Left lung (tissue), 14 donors: ENCODE measurements at places on chromosomes 5 and 9.
A peak's percentile ranks its signal among the peaks of the same experiment; 100 is the strongest.

- no peak for DNase-seq
Measured at GRCh38 chr5:2996248-2996647, 244.8 kb upstream of the IRX2 start.

DNA sequence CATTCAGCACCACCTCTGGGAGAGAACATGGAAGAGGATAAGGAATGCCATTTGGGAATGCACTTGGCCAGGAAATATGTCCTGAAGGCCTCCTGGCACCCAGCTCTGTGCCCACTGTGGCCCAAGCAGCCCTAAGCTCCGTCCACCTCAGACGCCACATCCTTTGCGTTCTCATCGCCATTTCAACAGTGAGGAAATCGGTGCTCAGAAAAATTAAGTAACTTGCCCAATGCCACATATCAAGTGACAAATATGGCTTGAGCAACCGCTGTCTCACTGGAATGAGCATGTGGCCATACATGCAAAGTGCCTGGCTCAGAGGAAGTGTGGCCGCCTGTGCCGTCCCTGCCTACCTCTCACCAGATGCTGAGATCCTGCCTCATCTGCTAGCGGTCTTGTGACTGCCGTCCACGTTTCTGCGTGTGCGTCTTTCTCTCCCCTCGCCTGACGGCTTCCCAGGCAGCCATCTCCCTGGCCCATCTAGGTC, 984 bp upstream of the DOK3 start:
- peak; percentile 76 for DNase-seq

DNA sequence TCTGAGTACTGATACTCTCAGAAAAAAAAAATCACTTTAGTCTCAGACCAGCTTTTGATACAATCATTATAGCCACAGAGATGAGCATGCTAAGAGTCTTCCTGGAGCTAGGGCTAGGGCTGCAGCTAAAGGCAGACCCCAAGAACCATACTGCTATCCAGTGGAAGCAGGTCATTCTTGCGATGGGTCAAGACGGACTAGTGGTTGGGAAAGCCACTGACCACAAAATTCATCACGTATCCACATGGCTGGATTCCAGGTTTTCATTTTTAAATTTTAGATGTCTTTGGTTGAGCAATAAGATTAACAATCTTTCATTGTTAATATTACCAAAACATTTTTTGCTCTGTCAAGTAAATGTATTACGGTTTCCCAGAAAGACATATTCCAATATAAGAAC, 598.1 kb downstream of the DNAH5 start:
- no peak for DNase-seq

DNA sequence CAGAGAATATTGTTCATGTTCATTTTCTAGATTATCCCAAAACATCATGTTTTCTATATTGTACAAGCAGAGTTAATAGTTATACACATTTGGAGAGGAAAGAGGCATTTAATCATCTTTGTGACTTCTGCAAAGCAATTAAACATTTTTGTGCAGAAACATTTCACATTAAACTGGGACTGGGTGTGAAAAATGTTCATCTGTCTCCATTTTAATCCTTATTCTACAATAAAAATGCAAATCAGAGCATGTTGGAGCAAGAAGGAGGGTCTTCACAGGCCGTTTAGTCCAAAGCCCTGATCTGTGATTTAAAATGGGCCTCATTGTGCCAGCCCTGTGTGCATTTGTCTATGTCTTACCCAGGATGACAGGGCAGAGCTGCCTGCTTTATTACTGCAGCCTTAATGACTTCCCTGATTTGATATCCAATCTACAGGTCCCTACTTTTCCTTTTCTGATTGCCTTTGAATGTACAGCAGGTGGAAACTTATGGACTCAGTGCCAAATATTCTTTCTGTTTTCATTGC, 183.5 kb downstream of the CAVIN4 start:
- DNase-seq = no peak

DNA sequence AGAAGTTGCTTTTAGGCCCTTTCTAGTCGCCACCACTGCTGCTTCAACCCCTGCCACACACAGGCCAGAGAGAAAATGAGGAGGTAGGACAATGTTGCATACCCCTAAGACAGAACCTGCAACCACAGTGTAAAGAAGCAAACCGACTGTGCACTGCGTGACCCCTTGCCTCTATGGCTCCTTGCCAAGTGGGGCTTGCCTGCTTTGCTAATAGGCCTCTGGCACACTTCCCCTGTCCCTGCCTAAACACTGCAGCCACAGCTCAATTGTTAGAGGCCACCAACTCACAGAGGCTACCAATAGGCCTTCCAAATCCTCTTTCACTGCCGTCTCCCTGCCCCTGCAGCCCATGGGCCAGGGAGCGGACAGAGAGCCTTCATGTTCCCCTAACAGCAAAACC, 280.1 kb downstream of the CDH10 start:
- DNase-seq = no peak

- DNase-seq = no peak
Measured at GRCh38 chr5:10125116-10125515, 124.6 kb downstream of the ATPSCKMT start.

DNA sequence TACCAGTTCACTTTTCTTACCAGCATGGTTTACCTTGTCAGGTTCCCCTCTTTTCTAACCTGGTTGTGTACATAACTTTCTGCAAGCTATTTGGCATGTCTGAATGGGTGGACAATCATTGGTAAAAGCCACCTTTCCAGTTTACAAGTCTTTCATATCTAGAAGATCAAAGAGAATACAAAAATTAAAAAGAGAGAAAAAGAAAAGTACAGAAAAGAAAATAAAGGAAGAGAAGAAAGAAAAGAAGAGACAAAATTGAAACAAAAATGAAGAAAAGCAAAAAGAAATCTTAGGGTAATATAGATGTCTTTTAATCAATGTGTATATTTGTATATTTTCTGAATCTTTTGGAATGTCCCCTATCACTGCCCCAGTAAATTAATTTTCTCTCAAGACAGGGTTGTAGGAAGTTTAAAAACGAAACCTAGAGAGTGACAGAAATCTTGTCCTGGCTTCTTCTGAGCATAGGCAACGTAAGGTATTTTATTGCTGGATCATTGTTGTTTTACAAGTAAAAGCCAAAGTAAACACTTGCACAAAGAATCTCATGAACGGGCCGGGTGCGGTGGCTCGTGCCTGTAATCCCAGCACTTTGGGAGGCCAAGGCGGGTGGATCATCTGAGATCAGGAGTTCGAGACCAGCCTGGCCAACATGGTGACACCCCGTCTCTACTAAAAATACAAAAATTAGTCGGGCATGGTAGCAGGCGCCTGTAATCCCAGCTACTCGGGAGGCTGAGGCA, 98.7 kb upstream of the IFNE start:
- no peak for DNase-seq

DNA sequence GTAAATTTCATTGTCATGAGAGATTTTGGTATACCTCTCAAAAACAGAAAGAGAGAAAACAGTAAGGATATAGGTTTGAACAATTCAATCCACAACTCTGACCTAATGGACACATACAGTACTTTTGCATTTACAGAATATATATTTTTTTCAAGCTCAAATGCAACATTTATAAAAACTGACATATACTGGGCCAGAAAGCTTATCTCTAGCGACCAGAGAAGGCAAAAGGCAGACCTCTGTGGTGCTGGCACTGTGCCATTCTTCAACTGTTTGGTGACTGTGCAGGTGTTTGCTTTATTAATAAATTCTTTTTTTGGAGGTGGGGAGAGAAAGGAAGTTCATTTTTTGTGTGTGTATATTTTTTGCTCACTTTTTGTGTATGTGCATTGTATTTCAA, 6.0 kb upstream of the PLAC8L1 start:
- peak; percentile 4 for DNase-seq

DNA sequence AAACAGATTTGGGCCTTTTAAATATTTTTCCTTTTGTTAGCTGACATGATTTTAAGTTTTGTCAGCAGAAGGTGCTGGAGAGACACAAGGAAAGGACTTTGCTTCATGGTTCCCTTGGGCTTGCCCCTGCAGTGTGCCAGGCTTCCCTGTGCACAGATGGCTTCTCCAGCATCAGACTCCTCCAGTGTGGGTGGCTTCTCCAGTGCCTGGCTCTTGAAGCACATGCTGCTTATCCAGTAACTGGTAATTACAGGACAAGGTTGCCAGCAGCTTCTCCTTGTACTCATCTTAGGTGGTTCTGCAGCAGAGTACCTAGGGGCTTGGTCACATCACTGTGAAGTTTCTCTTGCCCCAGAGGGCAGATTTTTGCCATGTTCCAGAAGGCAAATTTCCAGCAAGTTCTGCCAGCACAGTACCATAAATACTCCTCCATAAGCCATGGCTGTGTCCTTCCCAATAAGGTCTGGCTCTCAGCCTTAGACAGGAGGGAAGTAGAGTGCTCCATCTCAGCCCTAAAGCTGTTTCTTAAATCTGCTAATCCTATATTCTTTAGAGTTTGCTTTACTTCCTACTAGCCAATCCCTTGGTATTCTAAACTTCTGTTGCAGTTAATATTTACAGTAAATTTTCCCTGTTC, 62.4 kb downstream of the PJA2 start:
- DNase-seq = no peak

DNA sequence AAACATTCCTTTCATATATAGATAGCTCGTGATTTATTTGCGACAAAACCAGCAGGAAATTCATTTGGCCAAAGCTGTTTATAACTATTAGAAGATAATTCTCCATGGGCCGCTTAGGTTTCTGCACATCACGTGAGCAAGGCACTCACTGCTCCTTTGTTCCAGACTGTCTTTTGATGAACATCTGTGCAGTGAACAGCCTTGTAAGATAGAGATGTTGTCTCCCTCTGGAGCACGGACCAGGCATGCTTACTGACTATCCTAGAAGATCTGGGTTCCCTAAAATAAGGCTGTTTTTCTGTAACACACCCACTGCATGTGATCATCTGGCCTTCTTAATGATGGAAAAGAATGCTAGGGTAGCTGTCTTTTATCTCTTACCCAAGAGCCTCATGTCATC, 30.9 kb downstream of the YIPF5 start:
- DNase-seq = no peak

GRCh38 chr9:93171261-93171990, 12.5 kb upstream of the WNK2 start:
- DNase-seq = peak; percentile 49

GRCh38 chr9:26375448-26375847, 517.2 kb downstream of the CAAP1 start:
- DNase-seq = no peak

GRCh38 chr9:130770679-130771442, 64.2 kb upstream of the ABL1 start:
- peak; percentile 54 for DNase-seq

GRCh38 chr5:587403-587802, 24.7 kb upstream of the CEP72 start:
- no peak for DNase-seq

GRCh38 chr9:21964925-21965385, 29.2 kb downstream of the CDKN2A start:
- peak; percentile 78 for DNase-seq

- no peak for DNase-seq
Measured at GRCh38 chr5:109191153-109191558, 218.6 kb downstream of the PJA2 start.

DNA sequence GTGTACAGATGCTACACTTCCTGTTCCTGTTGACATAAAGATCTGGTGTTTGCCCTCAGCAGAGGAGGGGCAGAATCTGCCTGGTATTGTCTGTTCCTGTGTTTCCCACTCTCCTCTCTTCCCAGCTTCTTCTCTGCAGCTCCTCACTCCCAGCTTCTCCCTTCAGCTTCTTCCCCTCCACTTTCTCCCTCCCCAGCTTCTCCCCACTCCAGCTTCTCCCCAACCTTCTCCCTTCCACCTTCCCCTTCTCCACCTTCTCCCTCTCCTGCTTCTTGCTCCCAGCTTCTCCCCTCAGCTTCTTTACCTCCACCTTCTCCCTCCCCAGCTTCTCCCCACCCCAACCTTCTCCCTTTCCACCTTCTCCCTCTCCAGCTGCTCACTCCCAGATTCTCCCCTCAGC, 148.9 kb upstream of the IRX2 start:
- DNase-seq = no peak

GRCh38 chr9:127628758-127629467, 16.8 kb downstream of the STXBP1 start:
- no peak for DNase-seq

DNA sequence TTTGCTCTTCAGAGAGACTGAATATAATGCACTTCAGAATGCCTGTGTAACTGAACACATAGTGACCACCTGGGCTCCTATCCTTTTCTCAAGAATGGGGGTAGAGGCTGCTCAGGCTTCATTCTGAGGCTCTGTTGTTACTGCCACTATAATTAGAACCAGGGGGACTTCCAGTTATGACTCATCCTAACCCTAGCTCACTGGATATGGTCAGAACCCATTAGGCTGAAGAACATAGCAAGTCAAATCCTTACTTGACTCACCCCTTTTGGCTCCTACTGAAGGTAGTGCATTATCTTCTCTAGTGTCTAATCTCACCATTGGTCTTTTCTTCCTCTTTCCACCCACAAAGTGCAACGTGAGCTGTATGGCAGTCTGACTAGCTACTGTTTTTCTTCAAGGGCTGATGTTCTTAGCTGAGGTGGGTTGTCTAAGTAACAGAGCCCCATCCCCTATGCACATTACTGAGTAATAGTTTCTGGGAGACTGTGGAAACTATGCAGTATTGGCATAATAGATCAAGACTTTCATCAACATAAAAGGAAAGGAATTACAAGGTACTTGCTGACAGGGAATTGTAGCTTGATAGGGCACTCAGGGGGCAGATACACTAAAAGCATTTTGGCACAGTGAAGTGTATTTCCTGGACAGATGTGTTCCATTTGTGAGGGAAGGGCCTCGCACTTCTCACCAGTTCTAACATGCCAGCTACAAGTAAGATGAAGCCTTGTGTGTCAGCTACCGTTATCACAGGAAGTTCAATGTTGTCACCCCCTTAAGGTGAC, 431.0 kb upstream of the MEF2C start:
- no peak for DNase-seq

- DNase-seq = no peak
Measured at GRCh38 chr5:119017994-119018393, 29.6 kb upstream of the DTWD2 start.

DNA sequence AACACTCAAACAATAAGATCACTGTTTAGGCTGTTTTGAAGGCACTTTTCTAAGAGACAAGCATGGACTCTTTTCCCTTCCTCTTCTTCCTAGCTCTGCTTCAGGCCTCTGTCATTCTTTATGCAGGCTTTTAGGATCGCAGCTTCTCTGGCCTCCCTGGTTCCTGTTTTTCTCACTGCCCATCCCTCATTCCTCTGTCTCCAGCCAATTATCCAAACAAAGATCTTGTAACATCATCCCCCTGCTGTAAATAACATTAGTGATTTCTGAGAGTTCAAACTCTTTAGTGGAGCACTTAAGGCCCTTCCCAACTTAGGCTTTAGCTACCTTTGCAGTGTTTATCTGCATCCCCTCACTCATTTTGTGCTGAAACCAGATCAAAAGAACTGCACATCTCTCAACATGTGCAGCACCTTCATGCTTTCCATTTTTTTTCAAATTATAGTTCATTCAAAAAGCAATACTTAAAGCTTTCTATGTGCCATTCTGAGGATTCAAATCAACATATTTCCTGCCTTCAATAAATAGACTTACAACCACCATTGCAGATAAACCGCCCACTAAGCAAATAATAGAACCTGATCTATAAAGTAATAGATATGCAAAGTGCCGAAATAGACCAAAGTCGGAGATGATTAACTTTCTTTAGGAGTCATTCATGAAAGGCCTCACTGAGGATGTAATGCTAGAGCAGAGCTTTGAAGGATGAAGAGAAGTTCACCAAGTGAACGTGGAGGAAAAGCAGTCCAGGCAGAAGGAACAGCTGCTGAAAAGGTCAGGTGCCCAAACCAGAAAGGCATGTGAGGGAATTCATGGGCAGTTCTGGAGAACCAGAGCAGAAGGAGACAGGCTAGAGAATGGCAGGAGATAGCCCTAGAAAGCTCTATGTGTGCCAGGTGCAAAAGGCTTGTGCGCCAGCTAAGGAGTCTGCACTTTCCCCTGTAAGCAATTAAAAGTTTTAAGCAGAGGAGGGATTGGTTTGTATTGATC, 95.8 kb upstream of the ZNF366 start:
- no peak for DNase-seq

GRCh38 chr9:131276891-131277286, 579 bp upstream of the FAM78A start:
- DNase-seq = no peak
